HFFc6 (cell line): ENCODE measurements at places on chromosomes 4 and X. TPM values are rescaled to one million over a fixed set of nuclear protein-coding genes. Genes with fewer than 3 reads are reported as not detected.

DNA sequence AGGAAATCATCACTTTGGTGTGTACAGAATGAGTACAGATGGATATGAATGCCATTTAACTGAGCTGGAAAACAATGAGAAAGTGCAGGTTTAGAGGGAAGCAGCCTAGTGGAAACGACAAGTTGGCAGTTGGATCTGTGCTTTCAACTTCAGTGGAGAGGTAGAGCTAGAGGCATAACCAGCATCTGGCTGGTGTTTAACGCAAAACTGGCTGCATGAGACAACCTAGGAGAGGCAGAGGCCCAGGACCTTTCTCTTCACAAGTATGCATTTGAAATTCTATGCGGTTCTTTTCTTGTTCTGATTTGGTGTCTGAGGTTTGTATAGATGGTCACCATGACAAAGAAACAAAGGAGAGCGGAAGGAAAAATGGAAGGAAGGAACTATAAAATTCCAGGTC lies 63.1 kb downstream of the ANXA5 start:
- no peak overlapping the region for H3K27ac ChIP-seq
- H3K4me1 ChIP-seq = no peaks in the 10 kb centered on the region
- DNase-seq = no peak
- no peak overlapping the region for H3K4me3 ChIP-seq
- H3K36me3 ChIP-seq = no peaks in the 10 kb centered on the region

Gene COX7B2
- not detected in 3 replicates for total RNA-seq

DNA sequence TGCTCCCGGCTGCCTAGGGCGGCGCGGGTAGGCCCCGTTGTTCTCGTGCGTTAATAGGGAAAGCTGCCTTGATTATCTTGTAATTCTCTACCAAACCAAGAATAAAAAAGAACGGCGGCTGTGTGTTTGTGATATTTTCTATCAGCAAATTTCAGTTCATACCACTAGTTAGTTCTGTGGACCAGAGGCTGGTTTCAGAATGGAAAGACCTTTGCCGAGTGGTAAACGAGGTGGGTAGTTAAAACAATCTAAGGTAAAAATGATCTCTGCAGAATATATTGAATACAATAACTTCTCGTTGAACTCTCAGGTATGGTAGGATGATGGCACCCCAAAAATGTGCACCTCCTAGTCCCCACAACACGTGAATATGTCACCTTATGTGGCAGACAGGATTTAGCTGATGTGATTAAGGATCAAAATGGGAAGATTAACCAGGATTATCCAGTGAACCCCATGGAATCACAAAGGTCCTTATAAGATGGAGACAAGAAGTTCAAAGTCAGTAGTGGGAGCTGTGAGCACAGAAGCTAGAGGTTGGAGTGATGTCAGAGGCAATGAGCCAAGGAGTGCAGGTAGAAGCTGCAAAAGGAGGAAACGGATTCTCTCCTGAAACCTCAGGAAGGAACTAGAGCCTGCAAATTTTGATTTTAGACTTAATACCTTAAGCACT lies 574 bp upstream of the CFAP97 start:
- no peak for DNase-seq
- peak overlapping the region; percentile 90 for H3K4me3 ChIP-seq
- peak overlapping the region; percentile 88 for H3K27ac ChIP-seq
- H3K36me3 ChIP-seq = peaks cover 10% of the 10 kb centered on the region
- no peaks in the 10 kb centered on the region; the same call in 1 of the 2 replicates for H3K27me3 ChIP-seq
- peaks cover 41% of the 10 kb centered on the region for H3K4me1 ChIP-seq

GRCh38 chrX:1103360-1103759 lies 109.1 kb downstream of the CRLF2 start:
- no peak for DNase-seq
- H3K27ac ChIP-seq = no peak overlapping the region
- H3K4me1 ChIP-seq = no peaks in the 10 kb centered on the region

- peak overlapping the region; percentile 95 for H3K27ac ChIP-seq
- DNase-seq = peak; percentile 61
- no peaks in the 10 kb centered on the region; the same call in 1 of the 2 replicates for H3K27me3 ChIP-seq
- peak overlapping the region; percentile 75 for H3K4me3 ChIP-seq
- no peaks in the 10 kb centered on the region for H3K36me3 ChIP-seq
These were observed 287.0 kb downstream of the ARHGAP24 start for GRCh38 chr4:85761803-85762528.

Gene GRPEL1
- 42.3 to 65.6 TPM (median 50.8 TPM) in 3 replicates for total RNA-seq

Gene RHOH
- total RNA-seq = not detected in 3 replicates
